ENCODE measurements at places on chromosomes 6 and 20. TPM values are rescaled to one million over a fixed set of nuclear protein-coding genes. Genes with fewer than 3 reads are reported as not detected.

DNA sequence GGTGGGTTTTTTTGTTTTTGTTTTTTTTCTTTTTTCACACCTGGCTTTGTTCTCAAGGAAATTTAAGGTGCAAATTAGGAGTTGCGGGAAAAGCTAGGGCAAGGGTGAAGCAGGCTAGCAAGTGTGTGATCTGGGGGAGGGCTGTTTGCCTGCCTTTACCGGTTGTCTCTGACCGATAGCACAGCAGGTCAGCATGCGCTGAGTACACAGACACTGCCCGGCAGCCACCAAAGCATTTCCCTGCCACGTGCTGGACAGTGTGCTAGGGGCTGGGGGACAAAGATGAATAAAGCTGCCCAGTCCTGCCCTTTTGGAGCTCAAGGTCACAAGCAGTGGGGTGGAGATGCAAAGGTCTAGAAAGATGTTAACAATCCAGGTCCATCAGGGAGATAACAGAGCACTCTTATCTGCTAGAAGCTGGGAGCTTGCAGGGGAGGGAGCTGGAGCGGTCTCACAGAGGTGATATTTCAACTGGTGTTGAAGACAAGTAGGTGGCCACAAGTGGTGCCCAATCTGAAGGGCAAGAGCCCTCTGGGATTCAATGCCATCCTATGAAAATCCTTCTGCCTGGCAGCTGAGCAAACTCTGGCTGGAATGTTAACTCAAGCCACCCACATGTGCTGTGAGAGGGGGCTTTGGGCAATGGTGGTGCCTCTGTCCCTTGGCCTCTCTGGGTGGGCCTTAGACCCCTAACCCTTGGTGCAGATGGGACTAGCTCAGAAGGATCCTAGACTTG is 24.5 kb downstream of the TTBK1 start:
- H3K4me1 ChIP-seq = no peaks in the 10 kb centered on the region
- no peaks in the 10 kb centered on the region for H3K36me3 ChIP-seq
- H3K27ac ChIP-seq = no peak overlapping the region
- no peak for DNase-seq
- no peak overlapping the region for H3K4me3 ChIP-seq

- H3K27ac ChIP-seq = no peak overlapping the region
- H3K4me1 ChIP-seq = no peaks in the 10 kb centered on the region
- no peaks in the 10 kb centered on the region for H3K36me3 ChIP-seq
- H3K4me3 ChIP-seq = no peak overlapping the region
- no peak for DNase-seq
Observed at GRCh38 chr20:58571356-58571692, 56.1 kb upstream of the APCDD1L start.

- H3K4me3 ChIP-seq = no peak overlapping the region
- peaks cover 5% of the 10 kb centered on the region for H3K36me3 ChIP-seq
- no peak for DNase-seq
- H3K27me3 ChIP-seq = no peaks in the 10 kb centered on the region
- H3K4me1 ChIP-seq = peaks cover 4% of the 10 kb centered on the region
Observed at GRCh38 chr20:18191306-18191705, 53.6 kb downstream of the KAT14 start.

- H3K36me3 ChIP-seq = no peaks in the 10 kb centered on the region
- H3K27ac ChIP-seq = no peak overlapping the region
- DNase-seq = peak; percentile 60
- no peak overlapping the region for H3K4me3 ChIP-seq
- peaks cover 10% of the 10 kb centered on the region for H3K4me1 ChIP-seq
- no peaks in the 10 kb centered on the region for H3K27me3 ChIP-seq
Observed at GRCh38 chr6:157045831-157046454, 268.8 kb downstream of the ARID1B start.

DNA sequence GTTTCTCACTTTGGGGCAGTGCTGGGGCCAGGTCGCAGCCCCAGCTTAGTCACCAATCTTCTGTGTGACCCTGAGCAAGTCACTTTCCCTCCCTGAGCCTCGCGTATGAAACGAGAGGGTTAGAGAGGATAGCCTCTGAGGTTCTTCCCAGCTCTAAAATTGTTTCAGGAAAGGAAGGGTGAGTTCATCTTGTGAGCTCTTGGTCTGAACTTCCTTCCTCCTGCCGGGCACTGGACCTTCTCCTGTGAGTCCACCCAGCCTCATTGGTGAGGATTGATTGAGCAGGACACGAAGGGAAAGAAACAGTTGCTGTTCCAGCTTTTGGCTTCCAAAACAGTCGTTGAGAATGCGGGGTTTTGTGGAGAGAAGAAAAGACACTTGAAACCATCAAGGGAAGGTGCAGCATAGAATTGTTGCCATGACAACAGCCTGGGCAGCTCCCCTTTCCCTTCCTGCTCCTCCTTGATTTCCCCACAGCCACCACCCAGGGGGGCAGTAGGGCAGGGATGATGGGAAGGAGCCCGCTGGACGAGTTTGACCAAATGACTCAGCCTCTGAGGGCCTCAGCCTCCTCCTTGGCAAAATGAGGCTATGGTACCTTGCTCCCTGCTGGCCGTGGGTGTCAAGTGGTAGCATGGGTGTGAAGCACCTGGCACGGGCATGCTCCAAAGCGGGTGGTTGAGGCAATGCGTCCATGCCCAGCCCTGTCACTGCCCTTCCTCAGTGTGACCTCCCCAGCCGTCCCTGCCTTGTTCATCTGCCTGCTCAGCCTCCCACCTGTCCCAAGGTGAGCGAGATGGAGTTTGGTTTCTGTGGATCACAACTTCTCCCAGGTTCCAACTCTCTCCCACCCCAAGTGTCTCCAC is 107.8 kb downstream of the CDC5L start:
- H3K27ac ChIP-seq = peak overlapping the region; percentile 84
- H3K4me1 ChIP-seq = peaks cover 35% of the 10 kb centered on the region
- no peaks in the 10 kb centered on the region for H3K27me3 ChIP-seq
- H3K36me3 ChIP-seq = no peaks in the 10 kb centered on the region
- DNase-seq = peak; percentile 45

- no peak overlapping the region for H3K27ac ChIP-seq
- no peak for DNase-seq
Observed at GRCh38 chr6:110458476-110458875, 17.9 kb downstream of the SLC22A16 start.

- no peak for DNase-seq
- peaks cover 4% of the 10 kb centered on the region for H3K4me1 ChIP-seq
- H3K4me3 ChIP-seq = no peak overlapping the region
- no peak overlapping the region for H3K27ac ChIP-seq
Observed at GRCh38 chr20:49882171-49882970, 33.0 kb downstream of the SPATA2 start.

- DNase-seq = peak; percentile 97
- H3K27me3 ChIP-seq = no peaks in the 10 kb centered on the region
- H3K27ac ChIP-seq = no peak within 1 kb of the TSS
Observed at GRCh38 chr20:35171753-35172433, at the start of gene PROCR. PROCR (plus strand) TSS chr20:35172072; CDS start chr20:35172155, 83 bp downstream.

DNA sequence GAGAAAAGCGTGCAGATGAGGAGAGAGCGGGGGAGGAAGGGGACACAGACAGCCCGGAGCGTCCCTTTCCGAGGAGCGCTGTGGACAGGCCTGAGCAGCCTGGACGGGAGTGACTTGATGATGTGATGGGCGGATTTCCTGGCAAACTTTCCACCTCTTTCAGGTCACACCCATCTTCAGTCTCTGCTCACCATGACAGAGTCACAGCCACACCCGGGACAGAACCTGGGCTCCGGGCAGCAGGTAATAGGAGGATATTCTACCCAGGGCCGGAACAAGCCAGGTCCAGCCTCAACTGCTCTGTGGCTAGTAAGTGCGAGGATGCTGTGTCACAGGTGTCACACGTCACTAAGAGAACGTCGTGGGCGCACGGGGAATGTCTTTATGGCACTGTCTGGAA is 84.3 kb downstream of the THBS2 start:
- peak; percentile 20 for DNase-seq
- peak overlapping the region; percentile 29 for H3K27ac ChIP-seq
- peaks cover 25% of the 10 kb centered on the region for H3K4me1 ChIP-seq
- no peaks in the 10 kb centered on the region for H3K27me3 ChIP-seq

DNA sequence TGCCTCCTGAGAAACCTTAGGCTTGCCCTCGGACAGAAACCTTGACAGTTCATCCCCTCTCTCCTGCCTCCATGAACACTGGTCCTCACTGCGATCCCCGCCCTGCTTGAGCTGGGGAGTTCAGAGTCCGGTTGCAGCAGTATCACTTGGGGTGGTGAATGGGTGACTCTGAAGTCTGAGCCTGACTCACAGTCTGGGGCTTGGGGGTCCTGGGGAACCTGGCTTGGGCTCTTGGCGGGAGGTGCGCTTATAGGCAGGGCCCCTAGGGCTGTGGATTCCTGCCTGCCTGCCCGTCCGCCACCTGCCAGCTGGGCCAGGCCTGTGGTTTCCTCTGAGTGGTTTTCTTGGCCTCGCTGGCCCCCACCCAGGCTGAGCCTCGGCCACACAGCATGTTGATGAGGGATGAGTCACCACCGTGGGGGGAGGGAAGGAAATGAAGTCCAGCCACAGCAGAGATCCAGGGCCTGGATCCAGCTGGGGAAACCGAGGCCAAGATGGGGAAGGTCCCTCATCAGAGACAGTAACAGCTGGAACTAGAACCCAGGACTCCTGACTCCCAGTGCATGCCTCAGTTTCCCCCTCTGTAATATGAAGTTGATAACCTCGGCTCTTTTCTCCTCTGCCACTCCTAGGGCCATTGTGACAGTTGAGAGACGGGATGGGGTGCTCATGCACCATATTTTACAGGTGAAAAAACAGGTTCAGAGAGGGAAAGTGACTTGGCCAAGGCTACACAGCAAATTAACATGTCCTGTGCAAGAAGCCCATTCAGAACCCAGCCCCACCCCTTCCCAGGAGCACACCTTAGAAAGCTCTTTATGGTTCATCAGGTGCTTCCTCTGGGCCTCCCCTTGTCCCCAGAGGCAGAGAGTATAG is 9.2 kb downstream of the FOXS1 start:
- H3K4me3 ChIP-seq = no peak overlapping the region
- no peak overlapping the region for H3K27ac ChIP-seq
- H3K4me1 ChIP-seq = peaks cover 17% of the 10 kb centered on the region
- peak; percentile 94 for DNase-seq

DNA sequence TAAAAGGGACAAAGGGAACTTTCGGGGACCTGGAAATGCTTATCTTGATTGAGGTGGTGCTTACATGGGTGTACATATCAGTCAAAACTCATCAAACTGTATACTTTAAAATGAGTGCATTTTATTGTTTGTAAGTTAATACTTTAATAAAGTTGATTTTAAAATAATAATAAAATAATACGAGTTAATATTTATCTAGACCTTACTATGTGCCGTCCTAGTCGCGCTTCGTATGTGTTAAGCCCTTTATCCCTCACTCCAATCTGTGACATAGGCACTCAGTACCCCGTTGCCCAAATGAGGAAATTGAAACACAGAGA is 47.5 kb downstream of the PDYN start:
- H3K4me3 ChIP-seq = peak overlapping the region; percentile 48
- no peak for DNase-seq
- peaks cover 6% of the 10 kb centered on the region for H3K4me1 ChIP-seq
- no peaks in the 10 kb centered on the region for H3K36me3 ChIP-seq
- H3K27me3 ChIP-seq = peaks cover 33% of the 10 kb centered on the region

DNA sequence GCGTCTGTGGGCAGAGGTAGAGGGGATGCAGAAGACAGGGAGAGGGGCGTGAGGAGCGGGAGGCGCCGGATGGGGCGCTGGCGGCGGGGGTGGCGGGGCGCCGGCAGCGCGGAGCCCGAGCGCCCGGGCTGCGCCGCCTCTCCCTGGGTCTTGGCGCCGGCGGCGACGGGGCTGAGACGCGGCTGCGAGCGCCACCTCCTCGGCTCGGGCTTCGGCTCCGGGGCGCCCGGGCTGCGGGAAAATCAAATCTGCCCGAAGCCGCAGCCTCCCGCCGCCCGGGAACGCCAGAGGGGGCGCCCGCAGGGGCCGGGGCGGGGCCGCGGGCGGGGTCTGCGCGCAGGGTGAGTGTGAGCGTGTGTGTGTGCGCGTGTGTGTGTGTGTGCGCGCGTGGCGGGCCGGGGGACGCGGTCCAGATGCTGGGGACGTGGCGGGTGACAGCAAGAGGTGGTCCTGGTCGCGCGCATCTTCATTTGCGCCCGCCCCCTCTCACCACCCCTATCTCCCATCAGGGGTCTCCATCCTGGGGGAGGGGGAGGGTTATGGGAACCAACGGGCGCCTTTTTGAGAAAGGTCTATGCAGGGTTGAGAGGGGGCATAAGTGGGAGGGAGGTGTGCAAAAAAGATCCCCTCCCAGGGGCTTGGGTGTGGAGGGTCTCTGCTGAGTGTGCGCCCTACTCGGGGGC is 646 bp upstream of the CPNE5 start:
- no peak overlapping the region for H3K27ac ChIP-seq
- H3K27me3 ChIP-seq = peaks cover 21% of the 10 kb centered on the region
- H3K4me3 ChIP-seq = peak overlapping the region; percentile 59
- H3K4me1 ChIP-seq = peaks cover 5% of the 10 kb centered on the region
- peak; percentile 22 for DNase-seq

GRCh38 chr20:49572857-49573256 is 4.9 kb upstream of the PTGIS start:
- H3K27ac ChIP-seq = no peak overlapping the region
- H3K4me1 ChIP-seq = no peaks in the 10 kb centered on the region
- H3K27me3 ChIP-seq = peaks cover 14% of the 10 kb centered on the region
- no peak for DNase-seq
- H3K36me3 ChIP-seq = no peaks in the 10 kb centered on the region

DNA sequence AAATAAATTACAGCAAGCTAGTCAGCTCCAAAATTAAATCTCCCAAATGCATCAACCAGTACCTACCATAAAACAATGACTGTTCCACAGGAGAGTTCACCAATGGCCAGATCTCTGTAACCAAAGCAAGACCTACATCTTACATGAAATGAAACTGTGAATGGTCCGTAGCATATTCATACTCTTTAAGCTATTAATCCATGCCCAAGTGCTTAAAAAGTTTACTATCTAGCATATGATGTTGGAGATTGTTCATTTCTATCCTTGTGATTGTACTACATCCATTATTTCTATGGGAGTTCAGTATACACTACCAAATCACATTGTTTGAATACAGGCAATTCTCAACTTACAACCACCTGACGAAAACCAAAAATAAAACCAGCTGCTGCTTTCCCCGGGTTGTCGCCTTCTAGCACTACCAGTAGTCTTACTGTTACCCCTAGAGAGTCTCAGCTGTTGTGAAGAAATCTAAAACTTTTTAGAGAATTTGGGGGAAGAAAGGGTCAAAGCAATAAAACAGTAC is 38.0 kb downstream of the HIVEP2 start:
- peaks cover 27% of the 10 kb centered on the region for H3K4me1 ChIP-seq
- DNase-seq = no peak
- no peak overlapping the region for H3K4me3 ChIP-seq
- H3K36me3 ChIP-seq = no peaks in the 10 kb centered on the region
- no peak overlapping the region for H3K27ac ChIP-seq

- no peaks in the 10 kb centered on the region for H3K36me3 ChIP-seq
- no peak overlapping the region for H3K4me3 ChIP-seq
- H3K27ac ChIP-seq = no peak overlapping the region
- peaks cover 44% of the 10 kb centered on the region for H3K27me3 ChIP-seq
- peaks cover 6% of the 10 kb centered on the region for H3K4me1 ChIP-seq
Observed at GRCh38 chr20:8089668-8090067, 42.4 kb upstream of the PLCB1 start.

USP49 gene
- total RNA-seq = 2.3 TPM

EYS gene
- 0.07 TPM for total RNA-seq

XKR7 gene
- not detected for total RNA-seq

ZC2HC1B gene
- total RNA-seq = not detected

ARMH2 gene
- not detected for total RNA-seq

TTBK1 gene
- total RNA-seq = not detected

TRIM10 gene
- total RNA-seq = not detected

ACTL10 gene
- 2.8 TPM for total RNA-seq

CGAS gene
- total RNA-seq = 19.4 TPM

TUBB2B gene
- 5.1 TPM for total RNA-seq

UNC5CL gene
- total RNA-seq = 0.58 TPM

Data from PC-3 (cell line).